ENCODE measurements at places on chromosomes 3 and 15.

- no peak for DNase-seq
These were observed 36.8 kb upstream of the KY start for GRCh38 chr3:134687642-134688041.

DNA sequence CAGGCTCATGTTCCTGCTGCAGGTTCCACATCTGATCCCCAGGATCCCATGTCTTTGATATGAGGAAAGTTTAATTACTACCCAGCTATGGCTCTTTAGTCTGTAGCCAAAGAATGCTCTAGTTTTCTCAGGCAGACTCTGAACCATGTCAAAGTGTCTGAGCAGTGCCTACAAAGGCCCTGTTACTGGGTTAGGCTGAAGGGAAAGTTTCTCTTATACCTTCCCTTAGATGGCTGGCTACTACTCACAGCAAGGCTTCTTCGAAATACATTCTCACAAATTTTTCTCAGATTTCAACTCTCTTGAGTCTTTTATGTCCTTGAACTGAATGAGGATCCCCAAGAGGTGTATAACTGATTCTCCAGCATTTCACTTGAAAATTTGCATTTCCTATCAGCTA is 102.4 kb downstream of the NR1D2 start:
- DNase-seq = no peak

DNA sequence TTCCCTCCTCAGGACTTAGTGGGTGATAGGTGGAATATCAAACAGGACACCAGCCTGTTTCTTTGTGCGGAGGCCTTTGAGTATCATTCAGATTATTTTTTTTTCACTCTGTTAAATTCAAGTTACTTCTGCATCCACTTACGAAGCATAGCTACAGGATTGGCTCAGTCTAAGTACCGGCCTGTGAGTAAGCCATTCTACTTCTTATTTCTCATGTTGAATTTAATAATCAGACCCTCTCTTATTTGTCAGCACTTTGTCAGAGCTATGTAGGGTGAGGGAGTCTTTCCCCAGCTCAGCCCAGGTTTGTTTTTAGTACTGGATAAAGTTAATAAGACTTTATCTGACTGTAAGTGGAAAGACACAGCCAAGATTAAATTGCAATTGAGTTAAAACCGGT is 54.7 kb downstream of the ITPR1 start:
- no peak for DNase-seq

DNA sequence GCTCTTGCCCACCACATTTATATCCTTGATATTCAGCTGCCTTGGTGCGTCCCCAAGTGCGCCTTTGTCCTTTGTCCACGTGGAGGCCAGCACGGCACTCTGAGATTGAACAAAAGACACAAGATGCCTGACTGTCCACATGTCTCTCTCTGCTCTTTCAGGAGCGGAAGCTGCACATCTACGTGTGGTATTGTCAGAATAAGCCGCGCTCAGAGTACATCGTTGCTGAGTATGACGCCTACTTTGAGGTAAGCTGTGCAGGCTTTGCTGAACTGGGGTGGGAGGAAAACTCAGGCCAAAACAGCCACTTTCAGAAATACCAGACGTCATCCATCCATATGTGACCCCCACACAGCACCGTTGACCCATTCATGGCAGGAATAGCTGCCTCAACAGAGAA is 72.0 kb upstream of the UMPS start:
- DNase-seq = no peak

GRCh38 chr3:34881026-34881425 is 758.3 kb upstream of the ARPP21 start:
- DNase-seq = no peak
